ENCODE measurements at places on chromosomes 12 and 14.

- DNase-seq: no peak
- no peaks in the 10 kb centered on the region for H3K4me1 ChIP-seq
- no peaks in the 10 kb centered on the region for H3K36me3 ChIP-seq
- no peak overlapping the region for H3K27ac ChIP-seq
- no peaks in the 10 kb centered on the region for H3K27me3 ChIP-seq
- H3K4me3 ChIP-seq: no peak overlapping the region
Measured at GRCh38 chr14:48193893-48194292, 518.5 kb upstream of the MDGA2 start.

DNA sequence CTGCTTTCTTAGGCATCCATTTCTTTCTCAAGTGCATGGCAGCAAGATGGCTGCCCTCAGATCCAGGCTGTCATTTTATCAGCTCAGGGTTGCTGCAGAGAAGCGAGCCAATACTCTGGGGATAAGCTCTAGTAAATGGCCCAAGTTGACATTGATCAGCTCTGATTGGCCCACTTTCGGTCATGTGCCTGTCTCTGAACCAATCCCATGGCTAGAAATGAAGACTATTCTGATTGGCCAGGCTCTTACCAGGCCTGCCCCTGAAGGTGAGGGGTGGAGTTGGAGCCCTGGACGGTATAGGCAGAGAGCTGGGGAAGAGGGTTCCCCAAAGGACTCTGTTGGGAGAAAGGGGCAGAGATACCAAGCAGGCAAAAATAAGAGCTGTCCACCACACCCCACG, 41.4 kb downstream of the MYO1H start:
- no peaks in the 10 kb centered on the region for H3K27me3 ChIP-seq
- H3K36me3 ChIP-seq: no peaks in the 10 kb centered on the region
- no peak overlapping the region for H3K4me3 ChIP-seq
- H3K4me1 ChIP-seq: peaks cover 8% of the 10 kb centered on the region

GRCh38 chr14:68772761-68773381, 20.0 kb downstream of the ZFP36L1 start:
- no peaks in the 10 kb centered on the region for H3K27me3 ChIP-seq
- H3K4me3 ChIP-seq: no peak overlapping the region
- no peak for DNase-seq
- peaks cover 3% of the 10 kb centered on the region for H3K4me1 ChIP-seq

DNA sequence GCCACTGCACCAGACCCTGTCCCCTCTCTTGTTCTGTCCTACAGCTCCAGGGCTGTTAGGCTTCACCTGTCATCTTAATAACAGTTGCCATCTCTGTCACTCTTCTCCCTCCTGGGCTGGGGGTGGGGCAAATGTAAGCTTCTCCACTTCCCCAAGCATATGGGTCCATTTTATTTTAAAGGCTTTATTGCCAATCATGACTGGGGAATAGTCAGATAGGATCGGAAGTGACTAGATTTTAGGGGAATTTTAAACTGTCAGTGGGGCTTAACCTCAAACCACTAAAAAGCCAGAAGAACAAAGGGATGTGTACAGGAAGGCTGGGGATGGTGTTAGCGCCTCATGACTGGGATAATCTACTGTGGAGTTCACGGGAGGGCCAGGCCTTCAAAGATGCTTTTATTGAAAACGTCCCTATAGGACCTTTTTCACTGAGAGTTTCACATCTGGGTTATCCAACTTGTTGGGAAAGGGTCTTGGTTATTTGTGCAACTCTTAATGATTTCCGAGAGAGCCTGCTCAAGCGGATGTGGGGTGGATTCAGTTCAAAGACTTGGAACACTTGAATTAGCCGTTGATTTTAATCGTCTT, 41.6 kb downstream of the CHST11 start:
- no peak for DNase-seq
- H3K27ac ChIP-seq: no peak overlapping the region
- H3K4me1 ChIP-seq: peaks cover 45% of the 10 kb centered on the region
- H3K4me3 ChIP-seq: no peak overlapping the region

DNA sequence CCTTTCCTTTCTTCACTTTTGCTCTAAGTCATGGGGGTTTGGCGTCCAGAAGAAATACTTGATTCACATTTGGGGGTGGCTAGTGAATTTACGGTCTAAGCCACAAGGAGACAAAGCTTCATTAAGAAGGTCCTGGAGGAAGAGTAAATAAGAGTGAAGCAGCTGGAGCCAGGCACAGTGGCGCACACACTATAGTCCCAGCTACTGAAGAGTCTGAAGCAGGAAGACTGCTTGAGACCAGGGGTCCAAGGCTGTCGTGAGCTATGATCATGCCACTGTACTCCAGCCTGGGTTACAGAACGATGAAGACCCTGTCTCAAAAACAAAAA, 23.3 kb downstream of the ACTN1 start:
- H3K27ac ChIP-seq: peak overlapping the region; percentile 66
- no peaks in the 10 kb centered on the region for H3K36me3 ChIP-seq
- no peak overlapping the region for H3K4me3 ChIP-seq
- no peaks in the 10 kb centered on the region for H3K27me3 ChIP-seq

GRCh38 chr14:30260833-30261607, 297.9 kb upstream of the G2E3 start:
- no peaks in the 10 kb centered on the region for H3K36me3 ChIP-seq
- H3K4me3 ChIP-seq: no peak overlapping the region
- H3K27me3 ChIP-seq: no peaks in the 10 kb centered on the region
- no peak for DNase-seq
- H3K27ac ChIP-seq: no peak overlapping the region

GRCh38 chr12:100661300-100661951, 87.9 kb downstream of the GAS2L3 start:
- no peak overlapping the region for H3K27ac ChIP-seq
- H3K27me3 ChIP-seq: no peaks in the 10 kb centered on the region
- H3K36me3 ChIP-seq: no peaks in the 10 kb centered on the region
- no peak overlapping the region for H3K4me3 ChIP-seq

- H3K27me3 ChIP-seq: no peaks in the 10 kb centered on the region
- H3K4me3 ChIP-seq: no peak overlapping the region
- peaks cover 42% of the 10 kb centered on the region for H3K36me3 ChIP-seq
- DNase-seq: no peak
Measured at GRCh38 chr14:68899033-68899603, 80.0 kb downstream of the ACTN1 start.

DNA sequence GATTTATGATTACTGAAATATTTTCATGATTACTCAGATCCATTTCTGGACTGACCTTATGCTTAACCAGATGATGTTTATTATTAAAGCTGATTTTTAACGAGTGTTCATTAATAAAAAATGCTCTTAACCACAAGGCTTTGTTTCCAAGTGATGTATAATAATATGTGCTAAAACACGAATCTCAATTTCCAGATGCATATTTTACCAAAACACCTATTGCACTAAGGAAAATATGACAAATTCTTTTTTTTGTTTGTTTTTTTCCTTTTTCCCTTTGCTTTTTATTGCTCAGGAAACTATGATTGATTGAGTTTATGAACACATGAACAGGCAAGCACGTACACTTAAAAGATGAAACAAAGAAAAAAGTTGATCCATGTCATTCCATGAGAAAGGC, 16.9 kb upstream of the DUSP6 start:
- no peaks in the 10 kb centered on the region for H3K27me3 ChIP-seq
- H3K4me1 ChIP-seq: peaks cover 25% of the 10 kb centered on the region
- no peaks in the 10 kb centered on the region for H3K36me3 ChIP-seq
- no peak for DNase-seq
- H3K27ac ChIP-seq: no peak overlapping the region

DNA sequence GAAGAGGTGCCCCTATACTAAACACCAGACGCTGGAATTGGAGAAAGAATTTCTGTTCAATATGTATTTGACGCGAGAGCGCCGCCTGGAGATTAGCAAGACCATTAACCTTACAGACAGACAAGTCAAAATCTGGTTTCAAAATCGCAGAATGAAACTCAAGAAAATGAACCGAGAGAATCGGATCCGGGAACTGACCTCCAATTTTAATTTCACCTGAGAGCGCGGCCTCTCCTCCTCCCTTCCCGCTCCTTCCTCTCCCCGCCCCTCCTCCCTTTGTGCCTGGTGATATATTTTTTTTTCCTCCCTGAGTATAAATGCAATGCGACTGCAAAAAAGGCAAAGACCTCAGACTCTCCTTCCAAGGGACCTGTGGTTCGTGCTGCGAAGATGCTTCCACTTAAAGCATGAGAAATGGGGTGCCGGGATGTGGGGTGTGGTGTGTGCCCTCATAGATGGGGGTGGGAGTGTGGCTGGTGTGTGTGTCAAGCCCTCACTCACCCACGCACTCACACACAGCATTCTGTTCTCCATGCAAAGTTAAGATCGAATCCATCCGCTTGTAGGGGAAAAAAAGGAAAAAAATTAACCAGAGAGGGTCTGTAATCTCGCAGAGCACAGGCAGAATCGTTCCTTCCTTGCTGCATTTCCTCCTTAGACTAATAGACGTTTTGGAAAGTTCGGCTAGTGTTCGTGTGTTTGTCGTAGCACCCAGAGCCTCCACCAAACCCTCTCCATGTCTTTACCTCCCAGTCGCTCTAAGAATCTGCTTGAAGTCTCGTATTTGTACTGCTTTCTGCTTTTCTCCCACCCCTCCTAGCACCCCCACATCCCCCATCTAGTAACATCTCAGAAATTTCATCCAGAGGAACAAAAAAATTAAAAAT, 4.5 kb downstream of the HOXC10 start:
- peaks cover 38% of the 10 kb centered on the region for H3K27me3 ChIP-seq
- H3K36me3 ChIP-seq: no peaks in the 10 kb centered on the region
- H3K4me1 ChIP-seq: peaks cover 24% of the 10 kb centered on the region

- H3K4me1 ChIP-seq: peaks cover 6% of the 10 kb centered on the region
- H3K36me3 ChIP-seq: no peaks in the 10 kb centered on the region
- H3K27ac ChIP-seq: no peak overlapping the region
- no peak overlapping the region for H3K4me3 ChIP-seq
- H3K27me3 ChIP-seq: no peaks in the 10 kb centered on the region
- DNase-seq: no peak
Measured at GRCh38 chr14:65478596-65478995, 66.1 kb downstream of the FUT8 start.

GRCh38 chr14:26180221-26180620, 417.6 kb downstream of the NOVA1 start:
- H3K27ac ChIP-seq: no peak overlapping the region
- no peaks in the 10 kb centered on the region for H3K27me3 ChIP-seq
- no peaks in the 10 kb centered on the region for H3K4me1 ChIP-seq
- no peak for DNase-seq
- H3K4me3 ChIP-seq: no peak overlapping the region

DNA sequence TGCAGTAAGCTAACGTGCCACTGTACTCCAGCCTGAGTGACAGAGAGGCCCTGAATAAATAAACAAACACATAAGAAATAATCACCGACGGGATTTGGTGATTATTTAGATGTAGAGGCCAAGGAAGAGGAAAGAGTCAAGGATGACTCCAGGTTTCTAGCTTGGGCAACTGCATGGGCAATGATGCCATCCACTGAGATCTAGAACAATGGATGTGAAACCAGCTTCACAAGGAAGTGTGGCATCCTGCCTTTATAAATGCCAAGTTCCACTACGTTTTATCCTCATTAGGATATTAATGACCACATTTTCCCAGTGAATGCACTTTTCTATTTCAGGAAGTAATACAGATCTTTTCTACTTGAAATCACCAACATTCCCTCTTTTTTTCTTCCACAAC, 10.9 kb upstream of the PTGER2 start:
- no peaks in the 10 kb centered on the region for H3K4me1 ChIP-seq
- H3K4me3 ChIP-seq: no peak overlapping the region
- H3K27ac ChIP-seq: no peak overlapping the region
- no peaks in the 10 kb centered on the region for H3K27me3 ChIP-seq

DNA sequence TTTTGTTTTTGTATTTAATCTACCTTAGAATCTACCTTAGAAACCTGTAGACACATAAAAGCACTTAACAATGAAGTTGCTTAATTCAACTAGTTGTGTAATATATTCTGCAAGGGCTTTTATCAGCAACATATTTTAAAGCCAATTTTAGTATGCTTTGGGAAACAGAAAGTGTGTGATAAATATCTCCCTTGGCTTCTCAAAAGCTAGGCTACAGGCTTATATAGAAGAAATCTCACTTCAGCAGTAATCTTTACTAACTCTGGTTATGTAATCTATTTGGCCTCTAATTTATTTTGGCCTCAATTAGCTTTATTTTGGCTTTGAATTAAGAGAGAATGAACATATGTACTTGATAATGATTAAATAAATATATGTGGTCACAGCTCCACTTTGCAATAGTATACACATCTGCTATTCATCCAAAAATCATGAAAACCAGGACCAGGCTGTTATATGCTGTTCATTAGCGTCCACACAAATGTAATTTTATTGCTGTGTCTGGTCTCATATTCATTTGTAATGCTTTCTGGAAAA, 37.2 kb downstream of the LRP6 start:
- H3K27me3 ChIP-seq: no peaks in the 10 kb centered on the region
- H3K4me3 ChIP-seq: no peak overlapping the region
- no peak overlapping the region for H3K27ac ChIP-seq
- peaks cover 34% of the 10 kb centered on the region for H3K4me1 ChIP-seq

GRCh38 chr12:13342971-13343370, 146.4 kb downstream of the EMP1 start:
- no peaks in the 10 kb centered on the region for H3K27me3 ChIP-seq
- H3K4me3 ChIP-seq: no peak overlapping the region
- H3K27ac ChIP-seq: no peak overlapping the region
- no peaks in the 10 kb centered on the region for H3K4me1 ChIP-seq
- H3K36me3 ChIP-seq: no peaks in the 10 kb centered on the region
- DNase-seq: no peak

- no peaks in the 10 kb centered on the region for H3K27me3 ChIP-seq
- H3K27ac ChIP-seq: no peak overlapping the region
- no peak overlapping the region for H3K4me3 ChIP-seq
- H3K36me3 ChIP-seq: no peaks in the 10 kb centered on the region
- no peaks in the 10 kb centered on the region for H3K4me1 ChIP-seq
Measured at GRCh38 chr14:37796703-37797416, 201.4 kb downstream of the TTC6 start.

DNA sequence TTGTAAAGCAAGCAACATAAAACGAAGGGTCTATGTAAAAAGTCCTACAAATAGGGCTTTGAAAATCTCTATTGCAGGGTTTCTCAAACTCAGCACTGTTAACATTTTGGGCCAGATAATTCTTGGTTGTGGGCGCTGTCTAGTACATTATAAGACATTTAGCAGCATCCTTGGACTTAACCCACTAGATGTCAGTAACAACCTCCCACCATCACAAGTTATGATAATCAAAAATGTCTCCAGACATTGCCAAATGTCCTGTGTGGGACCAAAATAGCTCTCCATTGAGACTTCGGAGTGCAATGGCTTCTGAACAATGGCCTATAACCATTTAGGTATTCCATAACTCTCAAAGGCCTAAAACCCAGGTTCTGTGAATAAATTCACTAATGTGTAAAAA, 22.9 kb upstream of the DHRS7 start:
- H3K27me3 ChIP-seq: no peaks in the 10 kb centered on the region
- no peak overlapping the region for H3K27ac ChIP-seq
- no peak overlapping the region for H3K4me3 ChIP-seq
- no peaks in the 10 kb centered on the region for H3K4me1 ChIP-seq
- no peak for DNase-seq

DNA sequence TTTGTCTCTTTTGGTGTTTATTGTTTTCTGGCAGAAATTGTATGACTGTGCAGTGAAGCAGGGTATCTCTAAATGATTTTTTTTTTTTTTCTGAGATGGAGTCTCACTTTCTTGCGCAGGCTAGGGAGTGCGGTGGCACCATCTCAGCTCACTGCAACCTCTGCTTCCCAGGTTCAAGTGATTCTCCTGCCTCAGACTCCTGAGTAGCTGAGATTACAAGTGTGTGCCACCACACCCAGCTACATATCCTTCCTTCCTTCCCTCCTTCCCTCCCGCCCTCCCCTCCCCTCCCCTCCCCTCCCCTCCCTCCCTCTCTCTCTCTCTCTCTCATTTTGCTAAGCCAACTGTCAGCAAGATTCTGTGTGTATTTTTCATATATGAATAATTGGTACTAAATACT, 94.4 kb downstream of the PPHLN1 start:
- H3K4me1 ChIP-seq: peaks cover 6% of the 10 kb centered on the region
- DNase-seq: no peak
- H3K27me3 ChIP-seq: no peaks in the 10 kb centered on the region
- no peaks in the 10 kb centered on the region for H3K36me3 ChIP-seq

All from vagina (tissue), 2 donors.